Right atrium auricular region (tissue), 2 donors: ENCODE measurements at places on chromosomes 7 and 10. TPM values are rescaled to one million over a fixed set of nuclear protein-coding genes. Genes with fewer than 3 reads are reported as not detected.

ZNF37A gene
- total RNA-seq: 6.2 TPM

PAPOLB gene
- 0.11 TPM for total RNA-seq

GRCh38 chr7:132969520-132969919 is 112.4 kb downstream of the CHCHD3 start:
- H3K27me3 ChIP-seq: peaks cover 4% of the 10 kb centered on the region
- DNase-seq: no peak
- H3K27ac ChIP-seq: no peak overlapping the region
- H3K4me1 ChIP-seq: no peaks in the 10 kb centered on the region
- H3K36me3 ChIP-seq: peaks cover 12% of the 10 kb centered on the region

GRCh38 chr10:125020386-125020785 is 78.5 kb downstream of the ZRANB1 start:
- no peaks in the 10 kb centered on the region for H3K27me3 ChIP-seq
- no peak for DNase-seq

GRCh38 chr10:32190890-32191491 is 134.8 kb upstream of the KIF5B start:
- H3K27me3 ChIP-seq: no peaks in the 10 kb centered on the region
- no peak overlapping the region for H3K4me3 ChIP-seq
- no peak overlapping the region for H3K27ac ChIP-seq
- no peak for DNase-seq

- H3K27me3 ChIP-seq: peaks cover 20% of the 10 kb centered on the region
- H3K4me1 ChIP-seq: no peaks in the 10 kb centered on the region
- H3K4me3 ChIP-seq: no peak overlapping the region
- no peaks in the 10 kb centered on the region for H3K36me3 ChIP-seq
- H3K27ac ChIP-seq: no peak overlapping the region
Observed at GRCh38 chr10:101564490-101564991, 23.5 kb downstream of the POLL start.
